ENCODE measurements at places on chromosomes 11 and 22. TPM values are rescaled to one million over a fixed set of nuclear protein-coding genes. Genes with fewer than 3 reads are reported as not detected.

The TMEM86A gene
- 0.93 TPM for total RNA-seq

The ANKK1 gene
- not detected for total RNA-seq

GRCh38 chr11:62340269-62340901 is 3.1 kb downstream of the ASRGL1 start:
- peak; percentile 75 for DNase-seq

GRCh38 chr11:57490456-57491248 is 24.9 kb downstream of the SLC43A1 start:
- DNase-seq, result no peak

DNA sequence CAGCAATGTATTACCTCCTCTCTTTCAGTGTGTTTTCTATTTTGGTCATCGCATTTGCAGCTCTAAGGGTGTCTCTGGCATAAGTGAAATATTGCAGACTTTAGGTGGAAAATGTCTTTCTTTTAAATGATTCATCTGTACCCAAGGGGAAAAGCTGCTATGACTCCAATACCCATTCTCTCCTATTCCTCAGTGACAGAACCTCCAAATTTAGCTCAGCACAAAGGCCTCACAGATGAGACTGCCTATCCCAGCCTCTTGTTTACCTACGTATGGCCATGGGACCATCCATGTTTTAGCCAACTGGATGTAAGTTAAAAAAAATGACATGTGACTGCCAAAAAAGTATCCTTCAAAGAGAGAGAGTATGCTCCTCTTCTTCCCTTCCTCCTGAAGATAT is 7.9 kb downstream of the MTMR2 start:
- no peak for DNase-seq

DNA sequence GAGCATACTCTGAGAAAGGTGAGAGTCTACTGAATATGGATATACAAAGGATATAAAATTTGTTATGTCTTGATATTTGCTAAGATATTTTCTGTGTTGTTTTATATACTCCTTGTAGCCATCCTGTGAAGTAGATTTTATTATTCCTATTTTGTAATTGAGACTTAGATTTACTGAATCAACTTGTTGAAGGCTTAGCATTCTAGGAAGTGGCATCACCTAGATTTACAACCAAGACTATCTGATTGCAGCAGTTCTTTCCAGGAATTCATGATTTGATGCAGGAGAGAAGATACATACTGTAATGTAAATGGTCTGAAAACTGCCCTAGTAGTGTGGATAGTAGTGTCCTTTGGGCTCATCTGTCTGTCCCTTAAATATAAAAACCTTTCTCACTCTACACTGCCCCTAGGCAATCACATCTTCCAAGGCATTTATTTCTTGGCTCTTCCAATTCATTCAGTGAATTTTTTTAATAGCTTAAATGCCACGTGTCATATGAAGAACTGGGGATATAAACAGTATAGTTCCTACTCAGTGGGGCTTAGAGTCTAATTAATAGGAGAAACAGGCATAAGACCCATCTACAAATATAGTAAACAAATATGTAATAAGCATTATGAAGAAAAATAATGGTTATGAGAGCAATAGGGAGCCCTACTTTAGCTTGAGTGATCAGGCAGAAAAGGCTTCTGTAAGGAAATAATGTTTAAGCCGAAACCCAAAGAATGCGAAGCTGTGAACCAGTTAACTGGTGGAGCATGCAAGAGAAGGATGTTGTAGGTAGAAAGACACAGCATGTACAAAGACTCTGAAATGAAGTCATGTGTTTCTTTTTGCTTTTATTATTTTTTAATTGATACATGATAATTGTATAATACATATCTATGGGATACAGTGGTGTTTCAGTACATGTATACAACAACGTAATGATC is 13.6 kb downstream of the IPO7 start:
- no peak for DNase-seq

GRCh38 chr22:29122041-29122440 is 49.2 kb downstream of the KREMEN1 start:
- peak; percentile 43 for DNase-seq

- no peak for DNase-seq
These were observed 13.2 kb upstream of the SCGB1D1 start for GRCh38 chr11:62176766-62177165.

DNA sequence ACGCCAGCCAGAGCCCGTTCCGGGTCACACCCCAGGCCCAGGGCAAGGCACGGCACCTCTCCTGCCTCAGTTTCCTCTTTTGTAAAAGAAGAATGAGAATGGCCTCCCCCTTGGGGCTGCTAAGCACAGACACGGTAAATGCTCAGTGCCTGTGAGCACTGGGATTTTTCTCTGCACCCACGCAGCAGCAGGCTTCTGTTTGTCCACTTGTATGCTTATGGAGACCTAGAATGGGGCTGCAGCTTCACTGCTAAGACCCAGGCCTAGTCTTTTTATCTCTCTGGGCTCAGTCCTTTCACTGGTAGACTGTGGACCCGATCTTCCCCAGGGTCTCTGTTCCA is 1327.9 kb downstream of the TBC1D22A start:
- no peak for DNase-seq

- no peak for DNase-seq
These were observed 329.7 kb downstream of the CTTN start for GRCh38 chr11:70727899-70728620.

DNA sequence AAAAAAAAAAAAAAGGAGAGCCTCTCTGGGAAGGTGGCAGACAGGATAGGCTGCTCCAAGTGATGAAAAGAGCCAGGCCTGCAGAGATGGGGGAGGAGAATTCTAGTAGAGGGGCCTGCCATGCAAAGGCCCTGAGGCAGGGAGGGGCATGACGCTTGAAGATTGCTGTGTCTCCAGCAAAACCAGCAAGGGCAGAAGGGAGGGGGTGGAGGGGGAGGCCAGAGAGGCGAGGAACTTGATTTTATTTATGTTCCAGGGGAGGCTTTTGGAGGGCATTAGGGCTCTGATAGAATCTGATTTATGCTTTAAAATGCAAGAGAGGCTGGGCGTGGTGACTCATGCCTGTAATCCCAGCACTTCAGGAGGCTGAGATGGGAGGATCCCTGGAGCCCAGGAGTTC is 16.7 kb upstream of the PACSIN2 start:
- no peak for DNase-seq
